ENCODE measurements at places on chromosomes 5 and 9.

DNA sequence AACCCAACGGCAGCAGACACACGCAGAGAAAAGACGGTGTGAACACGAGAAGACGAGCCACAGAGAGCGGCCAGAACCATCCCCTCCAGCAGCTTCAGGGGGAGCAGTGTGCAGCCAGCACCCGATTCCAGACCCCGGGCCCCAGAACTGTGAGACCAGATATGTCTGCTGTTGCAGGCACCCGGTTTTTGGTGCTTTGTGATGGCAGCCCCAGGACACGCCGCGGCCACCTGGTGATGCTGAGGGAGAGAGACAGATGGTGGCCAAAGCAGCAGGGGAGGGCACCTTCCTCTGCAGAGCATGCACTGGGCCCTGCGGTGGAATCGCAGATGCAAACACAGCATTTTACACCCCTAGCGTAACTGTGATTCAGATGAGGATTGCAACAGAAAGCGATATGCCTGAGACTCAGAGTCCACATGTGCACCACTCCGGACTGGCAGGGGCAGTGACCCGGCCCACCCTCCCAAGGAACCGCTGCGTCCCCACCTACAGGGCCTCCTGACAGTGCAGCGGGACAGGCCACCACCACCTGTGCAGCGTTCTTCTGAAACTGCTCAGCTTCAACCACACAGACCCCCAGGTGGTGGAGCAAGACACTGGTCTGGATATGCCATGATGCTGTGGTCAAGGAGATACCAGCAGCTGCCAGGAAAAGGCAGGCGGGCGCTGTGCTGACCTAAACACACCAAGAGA, 24.0 kb downstream of the ZDHHC11B start:
- no peak for DNase-seq

- no peak for DNase-seq
Observed at GRCh38 chr5:81553567-81554212, 159.8 kb upstream of the ACOT12 start.

- DNase-seq = no peak
Observed at GRCh38 chr5:133063965-133064364, 12.2 kb downstream of the HSPA4 start.

DNA sequence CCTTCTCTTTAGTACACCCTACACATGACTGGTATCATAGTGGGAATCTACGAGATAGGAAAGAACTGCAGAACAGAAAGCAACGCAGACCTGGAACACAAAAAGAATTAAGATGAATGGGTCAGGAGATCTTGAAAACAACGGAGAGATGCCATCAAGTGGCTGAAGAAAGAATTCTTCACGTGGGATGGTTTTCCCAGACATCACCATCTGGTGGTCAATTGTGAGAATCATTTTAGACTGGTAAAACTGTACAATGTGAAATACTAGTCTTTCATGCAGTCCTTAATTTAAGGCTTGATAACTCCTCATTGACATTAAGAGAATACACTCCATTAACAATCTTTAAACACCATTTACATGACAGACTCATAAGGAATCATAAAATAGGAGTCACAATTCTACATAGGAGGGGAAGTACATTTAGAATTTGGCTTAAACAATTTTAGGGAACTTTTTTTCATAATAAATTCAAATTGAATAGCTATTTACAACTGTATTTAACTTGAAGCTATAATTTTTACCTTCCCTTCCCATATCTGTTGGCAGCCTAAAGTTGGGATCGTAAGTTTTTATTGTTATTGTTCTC, 128.4 kb upstream of the TRPM3 start:
- no peak for DNase-seq

- no peak for DNase-seq
Observed at GRCh38 chr9:136399176-136400037, 563 bp downstream of the SNAPC4 start.

- DNase-seq = no peak
Observed at GRCh38 chr9:107025260-107026035, 162.5 kb downstream of the ZNF462 start.

DNA sequence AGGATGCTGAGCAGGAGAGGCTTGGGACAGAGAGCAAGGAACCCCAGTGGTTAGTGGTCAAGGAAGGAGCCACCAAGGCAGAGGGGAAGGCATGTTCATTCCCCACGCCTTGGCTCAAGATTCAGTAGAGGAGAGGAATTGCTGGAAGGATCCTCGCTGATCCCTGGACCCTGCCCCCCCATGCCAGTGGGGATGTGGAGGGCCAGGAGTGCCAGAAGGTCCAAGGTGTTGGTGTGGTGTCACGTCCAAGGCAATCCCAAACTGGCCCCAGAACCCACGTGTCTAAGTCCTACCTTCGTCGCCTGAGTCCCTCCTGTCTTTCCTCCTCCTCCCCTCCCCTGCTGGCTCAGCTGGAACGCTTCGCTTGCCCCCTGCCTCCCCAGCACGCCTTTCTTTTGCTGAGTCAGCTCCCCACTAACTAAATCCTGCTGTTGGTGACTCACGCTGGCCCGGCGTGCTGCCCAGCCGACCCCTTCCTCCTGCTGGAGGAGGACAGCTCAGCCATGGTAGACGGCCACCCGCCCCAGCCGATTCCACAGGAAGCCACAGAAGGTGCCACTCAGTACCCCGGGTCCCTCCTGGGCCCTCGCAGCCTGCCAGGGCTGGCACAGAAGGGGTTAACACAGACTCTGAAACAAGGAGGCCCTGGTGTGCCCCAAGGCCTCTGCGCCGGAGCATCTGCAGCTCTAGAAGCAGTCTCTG, 37.6 kb upstream of the ORM1 start:
- no peak for DNase-seq

GRCh38 chr5:39273314-39273954, 54.1 kb upstream of the FYB1 start:
- DNase-seq = no peak

DNA sequence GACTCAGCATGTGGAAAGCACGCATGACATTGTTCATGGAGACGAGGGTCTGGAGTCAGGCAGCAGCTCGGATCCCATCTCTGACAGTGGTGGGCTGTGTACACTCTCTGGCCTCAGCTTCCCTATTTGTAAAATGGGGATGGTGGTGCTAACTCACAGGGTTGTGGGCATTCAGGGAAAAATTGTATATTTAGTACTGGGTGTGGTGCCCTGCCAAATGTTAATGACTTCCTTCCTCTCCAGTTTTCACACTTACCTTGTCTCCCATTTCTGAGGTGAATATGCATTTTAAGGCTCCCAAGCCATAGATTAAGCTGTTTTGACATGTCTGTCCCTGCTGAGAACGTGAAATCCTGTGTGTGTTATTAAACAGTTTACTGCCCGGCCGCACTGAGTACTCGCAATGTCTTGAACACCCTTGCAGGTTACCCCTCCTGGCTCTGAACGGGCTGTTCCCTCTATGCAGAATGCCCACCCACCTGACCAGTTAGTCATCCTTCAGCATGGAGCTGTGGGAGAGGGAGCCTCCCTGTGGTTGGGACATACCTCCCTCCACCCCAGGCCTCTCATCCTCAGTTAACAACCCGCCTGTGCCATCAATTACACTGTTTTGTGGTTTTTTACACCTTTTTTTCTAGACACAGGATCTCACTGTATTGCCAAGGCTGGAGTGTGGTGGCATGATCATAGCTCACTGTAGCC, 25.8 kb downstream of the TJP2 start:
- DNase-seq = no peak

DNA sequence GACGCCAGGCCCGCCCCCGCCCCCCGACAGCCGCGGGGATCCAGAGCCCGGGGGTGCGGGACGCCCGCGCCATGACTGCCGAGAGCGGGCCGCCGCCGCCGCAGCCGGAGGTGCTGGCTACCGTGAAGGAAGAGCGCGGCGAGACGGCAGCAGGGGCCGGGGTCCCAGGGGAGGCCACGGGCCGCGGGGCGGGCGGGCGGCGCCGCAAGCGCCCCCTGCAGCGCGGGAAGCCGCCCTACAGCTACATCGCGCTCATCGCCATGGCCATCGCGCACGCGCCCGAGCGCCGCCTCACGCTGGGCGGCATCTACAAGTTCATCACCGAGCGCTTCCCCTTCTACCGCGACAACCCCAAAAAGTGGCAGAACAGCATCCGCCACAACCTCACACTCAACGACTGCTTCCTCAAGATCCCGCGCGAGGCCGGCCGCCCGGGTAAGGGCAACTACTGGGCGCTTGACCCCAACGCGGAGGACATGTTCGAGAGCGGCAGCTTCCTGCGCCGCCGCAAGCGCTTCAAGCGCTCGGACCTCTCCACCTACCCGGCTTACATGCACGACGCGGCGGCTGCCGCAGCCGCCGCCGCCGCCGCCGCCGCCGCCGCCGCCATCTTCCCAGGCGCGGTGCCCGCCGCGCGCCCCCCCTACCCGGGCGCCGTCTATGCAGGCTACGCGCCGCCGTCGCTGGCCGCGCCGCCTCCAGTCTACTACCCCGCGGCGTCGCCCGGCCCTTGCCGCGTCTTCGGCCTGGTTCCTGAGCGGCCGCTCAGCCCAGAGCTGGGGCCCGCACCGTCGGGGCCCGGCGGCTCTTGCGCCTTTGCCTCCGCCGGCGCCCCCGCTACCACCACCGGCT, 1.0 kb downstream of the FOXE1 start:
- DNase-seq = peak; percentile 40

- no peak for DNase-seq
Observed at GRCh38 chr5:173501271-173501670, 115.2 kb downstream of the BOD1 start.
